Coronary artery (tissue), 2 donors: ENCODE measurements at places on chromosomes 2 and 18.
A peak's percentile ranks its signal among the peaks of the same experiment; 100 is the strongest.

GRCh38 chr2:127911737-127912136, 26.0 kb upstream of the AMMECR1L start:
- DNase-seq: no peak

- no peak for DNase-seq
Observed at GRCh38 chr18:10130606-10131005, 216.8 kb downstream of the VAPA start.

GRCh38 chr2:152171718-152172117, 3.8 kb downstream of the STAM2 start:
- no peak for DNase-seq

- DNase-seq: no peak
Observed at GRCh38 chr2:225814554-225814953, 415.0 kb downstream of the NYAP2 start.

GRCh38 chr2:201262718-201263117, 2.4 kb downstream of the CASP8 start:
- DNase-seq: no peak

DNA sequence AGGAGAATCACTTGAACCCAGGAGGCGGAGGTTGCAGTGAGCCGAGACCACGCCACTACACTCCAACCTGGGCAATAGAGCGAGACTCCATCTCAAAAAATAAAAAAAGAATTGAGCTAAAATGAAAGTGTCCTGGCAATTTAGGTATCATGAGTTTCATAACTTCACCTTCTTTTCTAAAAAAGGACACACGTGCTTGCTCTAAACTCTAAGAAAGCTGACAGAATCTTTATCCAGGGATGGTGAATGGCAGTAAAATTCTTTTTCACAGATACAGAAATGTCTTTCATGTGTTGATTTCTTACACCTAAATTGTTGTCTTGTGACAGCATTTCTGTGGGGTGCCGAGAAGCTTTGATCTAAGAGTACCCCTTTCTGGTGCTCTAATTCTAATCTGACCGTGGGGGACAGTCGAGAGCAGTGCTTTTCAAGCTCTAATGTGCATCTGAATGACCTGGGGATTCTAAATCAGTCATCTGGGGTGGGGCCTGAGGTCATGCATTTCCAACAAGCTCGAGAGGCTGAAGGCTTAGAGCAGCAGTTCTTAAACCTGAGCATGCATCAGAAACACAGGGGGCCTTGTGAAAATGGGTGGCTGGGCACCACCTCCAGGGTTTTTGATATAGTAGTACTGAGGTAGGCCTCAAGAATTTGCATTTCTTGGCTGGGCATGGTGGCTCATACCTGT, 42.1 kb upstream of the REL start:
- DNase-seq: no peak

- no peak for DNase-seq
Observed at GRCh38 chr18:11324956-11325882, 175.8 kb upstream of the PIEZO2 start.

GRCh38 chr18:38868757-38869156, 1303.2 kb upstream of the CELF4 start:
- DNase-seq: no peak

DNA sequence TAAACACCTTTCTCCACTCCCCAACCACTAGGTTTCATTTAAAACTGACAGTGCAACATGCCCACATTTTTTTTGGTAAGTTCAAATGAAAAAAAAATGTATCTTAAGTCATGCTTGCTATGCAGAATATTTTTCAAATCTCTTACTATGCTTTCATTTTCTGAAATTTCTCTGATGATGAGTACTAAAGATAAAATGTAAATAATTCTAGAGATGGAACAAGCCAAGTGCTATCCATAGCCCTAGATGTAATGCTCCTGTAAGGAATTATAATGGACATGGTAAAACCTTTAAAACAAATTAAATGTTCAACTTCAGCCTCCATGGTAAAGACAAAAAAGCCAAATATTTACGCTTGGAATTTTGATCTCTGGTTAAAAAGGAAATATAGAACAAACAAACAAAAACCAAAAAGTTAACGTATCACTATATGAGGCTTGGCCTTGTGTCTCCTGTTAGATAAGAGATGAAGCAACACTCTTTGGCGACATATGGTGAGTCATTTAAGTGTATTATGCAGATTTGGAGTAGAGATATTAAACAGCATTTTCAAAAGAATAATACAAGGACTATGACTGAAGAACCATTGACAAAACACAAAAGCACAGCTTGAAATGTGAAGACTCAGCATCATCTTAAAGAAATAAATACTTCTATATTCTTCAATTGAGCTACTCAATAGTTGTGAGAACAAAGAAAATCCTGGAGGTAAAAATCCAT, 392.0 kb upstream of the LYPD1 start:
- no peak for DNase-seq

DNA sequence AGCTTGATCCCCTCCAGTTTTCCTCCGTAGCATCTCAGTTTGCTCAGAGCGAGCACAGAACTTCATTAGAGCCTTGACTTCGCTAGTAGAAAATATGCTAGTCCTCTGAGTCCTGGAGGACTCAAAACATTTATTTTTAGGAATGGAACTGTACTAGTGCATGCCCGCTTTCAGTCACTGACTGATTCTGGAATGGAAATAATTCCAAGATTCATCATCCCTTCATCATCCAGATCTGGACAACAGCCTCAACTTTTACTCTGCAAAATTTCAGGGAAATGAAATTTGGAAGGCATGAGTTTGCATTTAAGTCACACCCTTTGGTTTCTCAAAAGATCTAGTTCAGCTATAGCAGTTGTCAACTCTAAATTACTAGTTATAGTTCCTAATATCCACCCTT, 304.6 kb downstream of the XIRP2 start:
- no peak for DNase-seq

DNA sequence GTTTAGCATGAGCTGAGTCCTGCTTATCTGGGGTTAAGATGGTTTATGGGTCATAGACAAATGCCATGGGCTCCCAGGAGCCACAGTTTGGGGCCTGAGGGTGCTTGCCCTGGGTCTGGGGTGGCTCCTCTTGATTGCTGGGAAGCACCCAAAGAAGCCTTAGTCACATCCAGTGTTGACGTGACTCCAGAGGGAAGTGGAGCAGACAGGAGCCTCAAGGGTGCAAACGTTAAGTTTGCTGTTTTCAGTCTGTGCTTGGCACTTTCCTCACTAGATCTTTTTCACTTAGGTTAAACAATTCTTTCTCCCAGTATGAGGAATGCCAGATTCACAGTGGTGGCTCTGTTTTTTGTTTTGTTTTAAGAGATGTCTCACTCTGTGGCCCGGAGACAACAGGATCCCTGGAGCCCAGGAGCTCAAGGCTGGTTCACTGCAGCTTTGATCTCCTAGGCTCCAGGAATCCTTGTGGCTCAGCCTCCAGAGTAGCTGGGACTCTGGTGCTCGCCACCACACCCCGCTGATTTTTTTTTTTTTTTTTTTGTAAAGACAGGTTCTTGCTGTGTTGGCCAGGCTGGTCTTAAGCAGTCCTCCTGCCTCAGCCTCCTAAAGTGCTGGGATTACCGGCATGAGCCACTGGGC, 251.3 kb downstream of the FAM210A start:
- no peak for DNase-seq

GRCh38 chr2:232028631-232029030, 67.1 kb downstream of the DIS3L2 start:
- DNase-seq: no peak

GRCh38 chr18:22858121-22858520, 75.0 kb upstream of the RBBP8 start:
- DNase-seq: no peak

DNA sequence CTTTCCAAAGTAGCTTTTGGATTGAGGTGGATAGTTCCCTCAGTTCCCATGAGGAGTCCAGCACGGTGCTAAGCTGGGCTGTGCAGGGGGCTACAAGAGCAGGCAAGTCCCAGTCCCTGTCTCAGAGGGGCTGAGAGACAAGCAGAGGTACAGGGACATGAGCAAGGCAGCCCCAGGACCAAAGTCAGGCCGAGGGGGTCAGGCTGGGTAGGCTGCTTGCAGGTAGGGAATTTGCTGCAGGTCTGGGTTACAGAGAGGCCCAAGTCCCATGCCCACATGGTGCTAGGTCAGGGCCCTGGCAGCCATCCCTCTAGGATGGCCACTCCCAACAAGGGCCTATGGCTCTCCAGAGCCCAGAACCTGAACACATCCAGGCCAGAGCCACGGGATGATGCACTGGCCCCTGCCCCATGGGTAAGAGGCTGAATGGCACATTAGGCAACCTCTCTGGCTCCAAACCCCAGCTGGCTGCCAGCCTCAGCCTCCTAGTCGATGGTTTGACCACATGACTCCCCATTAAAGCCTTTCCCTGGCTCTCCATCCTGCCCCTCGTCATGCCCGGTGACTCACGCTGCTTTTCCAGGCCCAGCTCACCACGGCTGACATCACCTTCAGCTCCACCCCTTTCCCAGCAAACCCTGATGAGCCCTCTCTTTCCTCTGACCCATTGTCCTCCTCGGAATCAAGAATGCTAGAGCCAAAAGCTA, 83.7 kb downstream of the SDC1 start:
- peak; percentile 80 for DNase-seq

DNA sequence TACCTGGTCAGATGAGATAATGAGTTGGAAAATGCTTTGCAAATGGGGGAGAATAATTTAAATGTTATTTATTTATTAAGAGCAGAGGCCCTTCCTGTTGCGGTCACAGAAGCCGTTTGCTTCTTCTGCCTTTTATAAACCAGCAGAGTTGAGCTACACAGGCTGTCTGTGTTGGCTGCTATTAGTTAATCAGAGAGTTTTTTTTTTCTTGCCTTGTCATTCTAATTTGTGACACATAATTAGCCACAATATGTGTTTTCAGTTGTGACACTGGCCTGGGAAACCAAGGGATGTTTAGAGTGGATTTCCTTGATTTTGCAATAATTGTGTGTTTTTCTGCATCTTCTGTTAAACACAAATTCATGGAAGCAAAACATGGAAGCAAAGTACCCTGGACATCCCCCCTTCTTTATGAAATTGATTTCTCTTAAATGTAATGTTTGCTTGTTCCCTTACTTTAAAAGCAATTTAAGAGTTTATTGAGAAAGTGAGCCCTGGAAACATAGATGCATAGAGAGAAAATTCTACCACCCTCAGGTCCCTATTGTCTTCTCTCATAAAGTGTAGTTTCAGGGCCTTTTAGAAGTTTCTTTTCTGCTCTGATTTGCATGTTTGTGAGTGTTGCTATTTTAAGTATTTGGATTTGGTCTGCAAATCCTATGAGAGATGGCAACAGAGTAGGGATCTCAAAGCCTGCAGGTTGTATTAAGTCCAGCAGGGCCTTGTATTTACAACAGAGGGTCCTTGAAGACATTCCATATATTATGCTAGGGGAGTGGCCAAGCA, 22.8 kb upstream of the IL37 start:
- DNase-seq: no peak

GRCh38 chr2:147109291-147109690, 735.5 kb upstream of the ACVR2A start:
- DNase-seq: no peak

- DNase-seq: no peak
Observed at GRCh38 chr2:226017537-226017936, 618.0 kb downstream of the NYAP2 start.

GRCh38 chr18:47882641-47883040, 47.8 kb downstream of the SMAD2 start:
- DNase-seq: no peak

GRCh38 chr2:101188683-101189405, 37.7 kb upstream of the TBC1D8 start:
- no peak for DNase-seq

DNA sequence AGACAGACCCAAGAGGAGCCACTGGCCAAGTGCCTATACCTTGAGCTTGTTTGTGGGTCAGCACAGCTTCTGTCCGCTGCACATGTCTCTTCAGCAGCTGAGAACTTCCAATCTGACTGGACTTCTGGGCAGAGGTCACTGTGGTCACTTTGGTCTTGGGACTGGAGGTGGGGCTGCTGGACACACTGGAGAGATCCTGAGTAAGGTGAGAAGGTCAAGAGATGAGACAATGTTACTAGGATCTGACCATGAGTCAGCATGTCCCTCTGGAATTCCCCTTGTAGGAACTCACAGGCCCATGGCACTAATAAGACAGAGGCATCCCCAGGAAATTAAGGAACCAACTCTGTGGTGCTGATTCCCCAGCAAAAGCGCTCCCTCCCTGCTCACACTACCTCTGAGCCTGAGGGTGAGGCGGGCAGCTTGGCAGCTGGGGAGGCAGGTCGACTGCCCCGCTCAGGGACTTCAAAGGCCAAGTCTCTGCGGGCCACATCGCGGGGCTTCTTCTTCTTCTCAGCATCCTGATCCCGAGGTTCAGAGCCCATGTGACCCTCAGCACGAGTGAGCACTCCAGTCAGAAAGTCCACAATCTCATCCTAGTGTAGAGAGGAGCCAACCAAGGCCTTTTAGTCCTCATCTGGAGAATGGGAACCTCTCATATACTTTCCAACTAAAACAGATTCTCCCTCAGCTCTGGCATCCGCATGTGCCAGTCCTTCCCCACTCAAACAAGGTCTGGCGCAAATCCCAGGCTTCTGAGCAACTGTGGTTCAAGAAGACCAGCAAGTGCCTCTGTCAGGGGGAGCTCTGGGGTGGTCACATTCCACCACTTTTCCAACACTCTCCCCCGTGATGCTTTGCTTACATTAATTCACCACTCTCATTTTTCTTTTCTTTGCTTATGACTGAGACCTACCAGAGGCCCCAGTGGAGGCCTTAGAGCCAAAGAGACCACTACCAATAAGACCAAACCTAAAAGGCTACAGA, 29.4 kb downstream of the KANSL3 start:
- no peak for DNase-seq

- no peak for DNase-seq
Observed at GRCh38 chr2:105126336-105126735, 88.5 kb downstream of the MRPS9 start.

GRCh38 chr2:3779496-3780049, 76.2 kb downstream of the DCDC2C start:
- DNase-seq: no peak

DNA sequence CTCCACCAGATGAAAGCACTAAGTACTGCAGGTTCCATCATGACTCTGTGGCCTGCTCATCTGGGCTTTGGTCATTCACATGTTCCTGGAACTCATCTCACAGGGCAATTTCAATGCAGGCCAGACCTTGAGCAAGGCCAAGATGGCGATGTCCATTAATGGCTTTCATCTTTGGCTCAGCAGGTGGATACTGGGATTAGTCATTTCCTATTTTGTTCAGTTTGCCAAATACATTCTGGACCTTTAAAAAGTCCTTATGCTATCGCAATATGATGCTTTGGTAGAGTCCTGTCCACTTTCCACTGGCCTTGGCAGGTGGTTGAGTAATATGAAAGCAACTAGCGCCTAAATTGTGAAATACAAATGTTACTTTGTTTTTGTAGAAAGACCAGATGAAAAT, 170.1 kb upstream of the REV1 start:
- DNase-seq: no peak

DNA sequence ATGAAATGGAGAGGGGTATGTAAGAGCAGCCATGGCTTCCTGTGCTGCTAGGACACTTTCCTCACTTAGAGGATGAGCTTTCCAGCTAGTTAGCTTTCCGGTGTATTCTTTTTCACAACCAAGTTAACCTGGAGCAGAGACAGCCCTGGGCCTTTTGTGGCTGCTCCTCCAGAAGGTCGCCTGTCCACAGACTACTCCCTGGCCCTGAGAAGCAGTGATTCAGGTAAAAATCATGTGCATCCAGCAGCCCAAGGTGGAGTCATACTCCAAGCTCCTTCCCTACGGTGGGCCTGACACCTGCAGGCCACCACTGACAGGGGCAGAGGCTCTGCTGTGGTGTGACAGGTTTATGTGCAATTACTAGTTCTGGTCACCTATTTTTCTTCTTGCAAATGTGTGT, 187.2 kb downstream of the ANKRD30B start:
- DNase-seq: no peak
